ENCODE measurements at places on chromosomes 5 and 9.

GRCh38 chr5:126921241-126922091 lies 108.9 kb downstream of the MARCHF3 start:
- no peak for DNase-seq

DNA sequence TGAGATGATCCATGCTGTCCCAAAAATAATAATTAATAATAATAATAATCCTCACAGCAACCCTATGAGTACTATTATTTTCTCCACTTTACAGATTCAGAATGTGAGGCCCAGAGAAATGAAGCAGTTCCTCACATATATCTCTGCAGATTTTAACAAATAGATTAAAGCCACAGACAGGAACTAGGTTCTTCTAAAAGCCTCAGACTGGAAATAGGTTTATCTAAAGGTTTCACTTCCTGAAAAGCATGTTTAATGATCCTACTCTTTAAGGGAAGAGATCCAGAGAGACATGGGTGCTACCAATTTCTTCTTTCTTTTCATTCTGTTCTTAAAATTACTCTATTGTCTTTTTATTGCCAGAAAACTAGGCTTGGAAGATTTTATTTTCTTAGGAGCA lies 1079.4 kb upstream of the COX7C start:
- no peak for DNase-seq

GRCh38 chr9:32709871-32710270 lies 73.5 kb upstream of the TMEM215 start:
- DNase-seq: no peak

DNA sequence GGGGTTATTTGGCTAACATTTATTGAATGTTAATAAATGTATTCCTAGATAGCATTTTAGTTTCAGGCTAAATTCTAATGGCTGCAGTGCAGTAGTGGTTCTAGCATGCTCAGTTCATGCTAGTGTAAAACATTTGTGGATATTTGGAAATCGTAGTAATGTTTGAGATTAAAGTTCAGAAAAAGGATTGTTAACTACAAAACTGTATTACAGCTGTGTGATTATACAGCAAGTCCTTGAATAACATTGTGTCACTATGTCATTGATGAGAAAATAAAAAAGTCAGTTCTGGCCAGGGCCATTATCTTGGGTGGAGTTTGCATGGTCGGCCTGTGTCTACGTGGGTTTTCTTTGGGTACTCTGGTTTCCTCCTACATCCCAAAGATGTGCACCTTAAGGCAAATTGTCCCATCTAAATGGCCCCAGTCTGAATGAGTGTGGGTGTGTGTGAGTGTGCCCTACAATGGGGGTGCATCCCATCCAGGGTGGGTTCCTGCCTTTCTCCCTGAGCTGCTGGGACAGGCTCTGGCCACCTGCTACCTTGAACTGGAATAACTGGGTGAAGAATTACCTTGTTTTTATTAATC lies 8.8 kb downstream of the ZSWIM6 start:
- DNase-seq: no peak

GRCh38 chr5:36407396-36407795 lies 105.7 kb upstream of the RANBP3L start:
- DNase-seq: no peak

GRCh38 chr9:114938687-114939575 lies 8.5 kb upstream of the TNFSF8 start:
- DNase-seq: no peak

DNA sequence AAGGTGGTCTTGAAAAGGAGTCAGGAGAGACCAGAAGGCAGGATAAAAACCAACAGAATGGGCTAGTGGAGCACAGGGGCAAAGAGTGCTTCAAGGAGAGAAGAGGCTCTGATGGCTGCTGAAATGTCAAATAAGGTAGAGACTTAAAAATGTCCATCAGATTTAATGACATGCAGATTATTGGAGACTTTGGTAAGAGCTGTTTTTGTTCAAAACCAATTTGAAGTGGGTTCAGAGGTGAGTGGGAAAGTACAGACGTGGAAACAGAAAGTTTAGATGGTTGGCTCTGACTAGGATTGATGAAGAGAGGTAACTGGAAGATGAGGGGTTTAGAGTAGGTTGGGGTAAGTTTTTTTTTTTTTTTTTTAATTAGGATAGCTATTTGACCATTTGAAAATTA lies 14.1 kb downstream of the SLC25A46 start:
- no peak for DNase-seq

GRCh38 chr5:157107508-157107907 lies 1.3 kb downstream of the HAVCR2 start:
- no peak for DNase-seq

DNA sequence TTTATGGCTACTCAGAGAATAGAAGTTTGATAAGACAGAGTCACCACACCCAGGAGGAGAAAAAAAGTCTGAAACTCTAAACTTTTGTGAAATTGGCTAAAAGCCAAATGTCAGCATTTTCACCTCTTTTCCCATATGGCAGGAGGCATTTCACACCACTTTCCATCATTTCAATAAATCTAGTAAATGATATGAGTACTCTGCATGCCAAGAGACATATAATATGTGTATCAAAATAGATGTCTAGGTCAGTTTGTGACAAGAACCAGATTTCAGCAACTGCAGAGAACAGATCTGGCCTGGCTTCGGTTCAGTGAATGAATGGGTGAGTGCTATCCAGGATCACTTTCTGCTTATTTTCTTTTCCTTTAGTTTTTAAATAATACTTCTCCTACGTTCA lies 470.8 kb downstream of the ENC1 start:
- DNase-seq: no peak

GRCh38 chr9:77663754-77664153 lies 15.6 kb upstream of the GNA14 start:
- DNase-seq: no peak

- no peak for DNase-seq
These were observed 17.3 kb upstream of the LPCAT1 start for GRCh38 chr5:1540831-1541701.

GRCh38 chr9:3337515-3338225 lies 188.1 kb downstream of the RFX3 start:
- DNase-seq: no peak

DNA sequence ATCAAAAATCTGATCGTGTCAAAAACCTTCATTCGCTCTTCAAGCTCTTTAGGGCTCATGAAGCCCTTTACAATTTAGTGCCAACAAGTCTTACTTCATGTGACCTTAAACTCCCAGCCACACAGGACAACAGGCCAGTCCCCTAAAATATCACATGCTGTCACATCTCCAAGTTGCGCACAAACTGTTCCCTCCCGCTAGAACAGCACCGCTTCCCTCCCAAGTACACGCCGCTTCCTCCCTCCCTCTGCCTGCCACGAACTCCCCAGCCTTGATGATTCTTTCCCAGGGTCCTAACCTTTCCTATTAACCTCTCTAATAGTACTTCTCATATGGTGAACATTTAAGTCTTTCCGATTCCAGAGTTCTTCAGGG lies 91.2 kb downstream of the TLE1 start:
- DNase-seq: no peak

- no peak for DNase-seq
These were observed 106.8 kb downstream of the LMNB1 start for GRCh38 chr5:126883564-126884245.

DNA sequence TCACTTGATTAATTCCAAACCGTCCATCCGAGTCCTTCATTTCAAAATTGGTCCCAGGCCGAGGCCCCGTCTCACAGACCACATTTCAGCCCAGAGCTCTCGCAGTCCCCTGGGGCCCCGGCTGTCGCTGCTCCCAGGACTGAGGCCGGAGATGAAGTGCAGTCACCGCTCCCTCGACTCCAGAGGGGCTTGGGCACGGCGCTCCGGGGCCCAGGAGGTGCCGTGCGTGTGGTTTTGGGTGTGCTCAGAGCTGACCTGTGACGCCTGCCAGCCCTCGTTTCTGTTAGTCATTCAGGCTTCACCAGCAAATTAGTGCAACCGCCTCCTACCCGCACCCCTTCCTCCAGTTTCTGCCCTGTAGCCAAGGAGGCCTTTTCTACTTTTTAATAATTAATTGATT lies 48.7 kb upstream of the PHYKPL start:
- DNase-seq: no peak

DNA sequence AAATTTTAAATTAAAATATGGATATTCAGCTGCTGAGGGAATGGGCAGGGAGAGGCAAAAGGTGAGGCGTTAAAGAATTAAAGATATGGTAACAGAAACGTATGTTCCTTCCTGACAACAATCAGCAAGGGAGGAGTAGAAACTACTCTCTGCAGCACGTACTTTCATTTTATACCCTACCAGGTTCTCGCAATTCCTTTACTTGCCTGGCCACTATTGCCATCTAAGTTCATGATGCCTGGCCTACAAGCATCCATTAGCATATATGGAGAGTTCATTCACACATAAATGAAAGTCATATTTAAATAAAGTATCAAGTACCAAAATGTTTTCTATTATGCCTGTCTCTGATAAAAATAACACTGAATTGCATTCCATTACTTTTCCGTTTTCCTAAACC lies 125.1 kb downstream of the BNC2 start:
- no peak for DNase-seq

- no peak for DNase-seq
These were observed 47.4 kb downstream of the CYSTM1 start for GRCh38 chr5:140222416-140222815.

DNA sequence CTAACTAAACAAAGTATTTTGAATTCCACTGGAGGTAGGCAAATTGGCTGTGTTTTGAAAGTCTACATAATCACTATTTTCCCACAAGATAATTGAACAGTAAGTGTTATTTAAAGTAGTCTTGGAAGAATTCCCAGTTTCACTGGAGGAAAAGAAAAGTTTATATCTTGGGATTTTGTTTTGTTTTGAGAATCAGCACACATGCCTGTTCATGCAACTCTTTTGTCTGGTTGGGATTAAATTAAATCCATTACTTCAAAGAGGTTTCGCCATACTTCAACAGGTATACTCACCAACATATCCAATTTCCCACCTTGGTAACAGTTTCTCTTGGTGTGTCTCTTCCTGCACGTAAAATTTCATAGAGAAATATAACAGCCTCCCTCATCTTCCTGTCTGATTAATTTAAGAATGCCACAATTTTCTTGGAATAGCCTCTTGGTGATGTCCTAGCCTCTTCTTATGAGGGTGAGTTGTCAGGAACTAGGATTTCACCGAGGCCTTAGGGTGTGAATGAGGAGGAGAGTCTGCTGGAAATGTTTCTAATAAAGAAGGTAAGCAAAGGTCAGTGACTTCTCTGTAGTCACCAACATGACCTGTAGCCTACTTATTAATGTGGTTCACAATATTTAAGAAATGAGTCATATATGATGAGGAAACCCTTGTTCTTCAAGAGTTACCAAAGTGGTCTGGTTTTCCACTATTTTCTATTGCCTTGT lies 48.1 kb downstream of the ITGA2 start:
- DNase-seq: no peak

DNA sequence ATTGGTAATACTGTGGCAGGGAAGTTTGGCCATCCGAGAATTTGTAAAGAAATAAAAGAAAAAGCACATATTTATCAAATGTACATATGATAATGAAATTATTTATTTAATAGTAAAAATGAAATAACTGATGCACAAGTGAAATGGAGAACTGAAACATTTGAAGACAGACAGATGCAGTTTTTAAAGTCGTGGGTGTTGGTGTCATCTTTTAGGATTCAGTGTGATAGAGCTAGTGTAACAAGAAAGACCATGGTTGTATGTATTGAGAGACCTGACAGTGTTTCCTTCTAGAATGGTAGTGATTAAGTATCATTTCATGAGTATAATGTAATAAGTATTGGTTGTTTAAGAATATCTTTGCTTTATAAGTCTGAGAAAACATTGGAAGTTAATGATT lies 2.4 kb downstream of the SEC61B start:
- DNase-seq: no peak

DNA sequence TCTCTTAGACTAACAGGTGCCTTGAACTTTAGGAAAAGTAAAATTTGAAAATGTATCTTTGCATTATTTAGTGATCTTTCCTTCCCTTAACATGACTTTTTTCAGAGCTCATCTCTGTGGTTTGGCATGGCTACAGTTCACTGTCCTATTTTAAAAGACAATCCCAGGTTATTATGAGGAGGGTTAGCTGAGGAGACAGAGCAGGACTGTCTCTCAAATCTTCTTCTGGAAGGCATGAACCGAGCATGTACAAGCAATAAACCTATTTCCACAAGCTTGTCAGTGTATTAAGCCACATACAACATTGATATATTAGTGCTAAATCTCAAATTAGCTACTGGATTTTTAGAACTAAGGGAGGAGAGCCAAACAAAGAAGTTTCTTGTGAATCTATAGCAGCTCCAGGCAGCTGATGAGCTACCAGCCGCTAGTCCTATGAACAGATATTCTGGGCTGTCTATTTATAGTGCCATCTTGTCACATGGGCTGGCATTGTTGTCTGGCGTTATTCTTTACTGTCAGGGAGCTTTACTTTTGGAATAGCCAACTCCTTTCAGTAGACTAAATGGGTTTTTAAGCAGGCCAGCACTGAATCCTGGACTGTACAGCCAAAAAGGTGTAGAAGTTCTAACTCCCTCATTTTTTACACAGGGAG lies 171.2 kb upstream of the ACTBL2 start:
- DNase-seq: no peak

DNA sequence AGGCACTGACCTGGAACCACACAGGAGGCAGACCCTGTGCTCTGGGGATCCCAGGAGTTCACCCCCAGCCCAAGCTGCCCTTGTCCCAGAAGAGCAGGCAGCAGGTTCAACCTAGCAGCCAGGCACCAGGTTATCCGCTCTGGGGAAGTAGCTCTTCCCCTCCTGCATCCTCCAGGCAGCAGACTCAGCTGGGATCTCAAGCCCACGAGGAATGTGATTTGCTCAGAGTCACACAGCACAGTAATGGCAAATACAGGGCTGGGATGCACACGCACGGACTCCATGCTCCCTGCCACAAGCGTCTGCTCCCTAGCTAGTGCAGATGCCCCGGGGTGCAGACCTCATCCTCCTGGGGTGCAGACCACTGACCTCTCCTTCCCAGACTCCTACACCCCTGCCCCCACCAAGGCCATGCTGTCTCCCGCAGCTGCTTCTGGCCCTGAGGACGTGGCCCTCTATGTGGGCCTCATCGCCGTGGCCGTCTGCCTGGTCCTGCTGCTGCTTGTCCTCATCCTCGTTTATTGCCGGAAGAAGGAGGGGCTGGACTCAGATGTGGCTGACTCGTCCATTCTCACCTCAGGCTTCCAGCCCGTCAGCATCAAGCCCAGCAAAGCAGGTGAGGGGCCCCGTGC lies 25.5 kb downstream of the HK3 start:
- DNase-seq: no peak

DNA sequence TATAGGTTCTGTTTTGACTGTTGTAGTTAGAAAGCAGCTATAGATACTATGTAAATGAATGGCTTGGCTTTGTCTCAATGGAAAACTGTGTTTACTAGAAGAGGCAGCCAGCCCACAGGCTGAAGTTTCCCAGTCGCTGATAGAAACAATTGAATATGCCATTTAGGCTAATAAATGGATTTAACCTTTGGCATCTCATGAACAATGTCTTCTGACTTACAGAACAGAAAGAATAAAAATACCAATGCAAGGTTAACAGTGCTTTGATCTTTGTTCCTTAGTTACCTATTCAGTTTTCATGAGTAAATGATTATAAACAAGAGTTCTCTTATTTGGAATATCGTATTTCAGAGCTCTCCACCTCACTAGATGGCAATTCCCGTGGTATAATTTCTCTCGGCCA lies 120.6 kb downstream of the PAM start:
- DNase-seq: no peak

Measured in stimulated activated CD8-positive, alpha-beta memory T cell treated with anti-CD3 and anti-CD28 coated beads, Interleukin-2, amount 100 ng/mL, for 48 hours (primary cell).